ENCODE measurements at places on chromosomes 4 and X.

- DNase-seq: no peak
Observed at GRCh38 chrX:96771486-96771885, 86.8 kb downstream of the DIAPH2 start.

DNA sequence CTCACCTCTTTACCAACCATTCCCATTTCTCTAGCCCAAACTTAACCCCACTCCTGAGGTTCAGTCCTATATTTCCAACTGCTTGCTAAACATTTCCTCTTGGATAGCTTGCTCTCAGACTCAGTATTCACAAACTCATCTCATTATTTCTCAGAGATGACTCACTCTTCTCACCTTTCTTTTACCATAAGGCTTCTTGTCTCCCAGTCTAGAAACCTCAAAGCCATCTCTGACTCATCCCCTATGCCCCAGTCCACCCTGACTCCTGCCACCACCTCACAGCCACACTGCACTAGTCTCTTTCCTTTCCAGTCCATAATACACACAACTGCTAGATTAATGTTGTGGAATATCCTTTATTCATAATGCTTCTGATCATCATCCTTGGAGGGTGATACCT lies 4.8 kb downstream of the FRMPD3 start:
- DNase-seq: no peak

DNA sequence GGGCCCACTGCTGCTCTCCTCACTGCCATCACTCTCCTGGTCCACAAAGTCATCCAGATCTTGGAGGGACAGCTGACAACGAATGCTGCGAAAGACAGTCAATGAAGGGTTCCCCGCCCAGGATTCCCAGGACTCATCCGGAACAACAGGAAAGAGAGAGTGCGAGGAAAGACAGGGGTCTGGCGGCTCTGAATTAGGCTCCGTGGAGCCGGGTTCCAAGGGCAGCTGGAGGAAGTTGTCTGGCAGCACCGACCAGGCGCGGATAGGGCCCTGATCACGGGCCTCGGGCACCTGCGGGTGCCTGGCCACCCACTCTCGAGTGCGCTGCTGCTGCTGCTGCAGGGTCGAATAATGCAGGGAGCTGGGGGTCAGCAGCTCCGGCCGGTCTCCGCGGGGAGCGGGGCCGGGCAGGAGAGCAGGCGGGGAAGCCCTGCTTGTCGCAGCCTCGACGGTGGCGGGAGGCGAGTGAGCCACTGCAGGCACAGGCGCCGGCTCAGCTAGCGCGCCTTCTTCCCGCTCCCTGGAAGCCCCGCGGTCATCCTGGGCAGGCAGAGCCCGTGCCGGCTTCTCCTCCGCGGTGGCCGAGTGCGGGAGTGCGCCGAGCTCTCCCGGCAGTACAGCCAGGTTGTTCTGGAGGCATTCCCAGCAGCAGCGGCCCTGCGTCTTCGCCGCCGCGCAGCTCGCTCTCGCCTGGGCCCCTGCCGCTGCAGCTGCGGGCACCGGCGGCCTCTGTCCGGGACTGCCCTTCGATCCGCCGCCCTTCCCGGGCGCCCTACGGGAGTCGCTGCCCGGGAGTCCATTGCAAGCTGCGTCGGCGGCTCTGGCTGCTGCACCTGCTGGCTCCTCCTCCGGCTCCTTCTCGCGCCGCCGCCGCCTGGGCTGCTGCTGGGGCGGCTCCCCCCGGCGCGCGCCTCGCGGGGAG lies 1.1 kb downstream of the SOWAHB start:
- peak; percentile 26 for DNase-seq

DNA sequence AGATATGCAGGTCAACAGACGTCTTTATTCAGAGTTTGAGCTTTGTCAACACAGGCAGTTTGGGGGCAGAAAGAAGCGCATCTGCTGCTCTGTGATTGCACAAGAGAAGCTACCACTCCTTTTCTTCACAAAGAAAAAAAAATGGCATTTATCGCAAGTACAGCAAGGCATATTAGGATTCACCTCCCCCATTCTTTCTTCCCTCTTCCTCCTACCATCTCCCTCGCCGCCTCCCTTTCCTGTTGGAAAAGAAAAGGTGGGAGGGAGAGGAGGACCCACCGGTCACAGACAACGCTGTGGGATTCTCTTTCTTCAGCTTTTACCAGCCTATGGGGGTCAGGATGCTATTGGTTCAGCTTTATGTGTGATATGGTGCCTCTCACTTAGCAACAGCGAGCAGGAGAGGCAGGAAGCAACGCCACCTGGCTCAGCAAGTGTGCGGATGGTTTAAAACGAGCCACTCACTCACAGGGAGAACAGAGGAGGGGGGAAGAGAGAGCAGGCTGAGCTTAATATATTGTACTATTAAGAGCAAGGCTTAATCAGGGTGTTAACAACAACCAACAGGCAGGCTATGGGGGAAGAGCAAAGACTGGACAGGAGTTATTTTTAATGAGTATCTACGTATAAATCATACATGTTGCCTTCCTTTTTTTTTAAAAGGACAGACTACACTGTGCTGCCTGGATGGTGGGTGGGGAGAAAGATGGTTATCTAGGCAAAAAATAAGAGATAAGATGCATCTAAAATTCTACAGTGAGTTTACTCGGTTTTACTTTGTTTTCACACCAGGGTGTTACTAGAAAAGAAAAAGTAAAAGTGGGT lies 104.7 kb downstream of the MAML3 start:
- DNase-seq: no peak

DNA sequence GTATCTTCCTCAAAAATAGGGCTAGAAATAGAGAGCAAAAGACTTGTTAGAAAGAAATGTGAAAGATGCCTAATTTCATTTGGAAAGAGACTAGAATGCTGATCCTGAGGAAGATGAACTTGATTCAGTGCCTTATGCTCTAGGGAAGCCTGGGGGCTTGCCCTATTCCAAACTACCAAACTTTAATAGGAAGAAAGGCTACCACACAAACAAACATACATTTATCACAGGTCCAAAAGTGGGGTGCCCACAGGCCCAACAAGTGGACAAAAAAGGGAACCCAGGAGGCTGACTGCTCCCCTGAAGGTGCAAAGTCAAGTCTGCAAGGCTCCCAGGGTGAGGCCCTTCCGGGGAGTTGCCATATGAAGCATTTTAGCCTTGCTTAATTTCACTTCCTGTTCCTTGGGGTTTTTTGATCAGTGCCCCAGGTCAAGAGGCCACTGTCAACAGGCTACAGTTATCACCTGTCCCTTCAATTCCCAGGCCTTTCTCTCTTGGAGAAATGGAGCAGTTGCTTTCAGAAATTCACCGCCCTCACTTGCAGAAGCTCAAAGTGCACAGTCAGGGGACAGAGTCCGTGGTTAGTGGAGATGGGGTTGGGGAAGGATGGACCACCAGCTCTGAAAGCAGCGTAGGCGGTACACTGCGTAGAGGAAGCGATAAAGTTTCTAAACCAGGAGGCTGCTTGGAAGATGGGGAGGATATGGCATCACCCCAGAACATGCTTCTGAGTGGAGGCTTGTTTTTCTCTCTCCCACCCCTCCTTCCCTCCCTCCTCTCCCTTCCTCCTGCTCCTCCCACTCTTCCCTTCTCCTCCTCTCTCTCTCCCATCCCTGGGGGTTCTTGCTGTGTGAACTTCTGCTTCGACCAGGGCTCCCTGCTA lies 36.4 kb downstream of the TMEM154 start:
- DNase-seq: no peak

GRCh38 chrX:131288738-131289511 lies at the start of gene IGSF1:
TSS of gene IGSF1 (minus strand) at chrX:131289306. CDS start at chrX:131286674, 2,632 bp downstream.
- DNase-seq: no peak

DNA sequence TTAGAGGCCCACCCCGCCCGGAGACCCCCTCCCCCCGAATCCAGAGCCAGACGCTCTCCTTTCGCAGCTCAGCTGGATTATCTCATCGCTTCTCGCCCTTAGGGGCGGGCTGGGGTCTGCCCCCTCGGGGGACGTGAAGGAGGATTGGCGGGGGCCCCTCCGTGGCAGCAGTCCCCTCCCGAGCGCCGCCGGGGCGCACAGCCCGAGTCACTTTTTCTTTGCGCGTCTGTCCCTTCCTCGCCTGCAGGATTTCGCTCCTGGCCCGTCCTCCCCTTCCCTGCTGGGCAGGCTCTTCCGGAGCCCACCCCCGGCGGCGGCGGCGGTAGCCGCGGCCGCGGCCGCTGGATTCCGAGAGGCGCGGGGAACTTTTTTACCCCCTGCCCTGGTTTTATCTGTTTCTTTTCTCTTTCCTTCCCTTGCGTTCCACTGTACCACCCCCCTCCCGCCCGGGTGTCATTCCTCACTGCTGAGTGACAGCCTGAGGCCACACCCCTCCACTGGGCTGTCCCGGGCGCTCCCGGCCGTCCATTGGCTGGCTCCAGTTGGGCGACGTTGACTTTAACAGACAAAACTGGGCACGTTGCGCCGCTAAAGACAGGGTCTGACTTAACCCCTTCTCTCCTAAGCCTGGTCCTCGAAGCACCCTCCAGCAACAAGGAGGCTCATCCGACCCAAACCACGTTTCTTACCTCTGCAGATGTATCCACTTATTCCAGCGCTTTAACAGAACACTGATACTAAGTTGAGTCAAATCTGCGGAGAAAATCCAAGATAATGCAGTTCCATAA lies 492 bp upstream of the NKX3-2 start:
- DNase-seq: peak; percentile 100

DNA sequence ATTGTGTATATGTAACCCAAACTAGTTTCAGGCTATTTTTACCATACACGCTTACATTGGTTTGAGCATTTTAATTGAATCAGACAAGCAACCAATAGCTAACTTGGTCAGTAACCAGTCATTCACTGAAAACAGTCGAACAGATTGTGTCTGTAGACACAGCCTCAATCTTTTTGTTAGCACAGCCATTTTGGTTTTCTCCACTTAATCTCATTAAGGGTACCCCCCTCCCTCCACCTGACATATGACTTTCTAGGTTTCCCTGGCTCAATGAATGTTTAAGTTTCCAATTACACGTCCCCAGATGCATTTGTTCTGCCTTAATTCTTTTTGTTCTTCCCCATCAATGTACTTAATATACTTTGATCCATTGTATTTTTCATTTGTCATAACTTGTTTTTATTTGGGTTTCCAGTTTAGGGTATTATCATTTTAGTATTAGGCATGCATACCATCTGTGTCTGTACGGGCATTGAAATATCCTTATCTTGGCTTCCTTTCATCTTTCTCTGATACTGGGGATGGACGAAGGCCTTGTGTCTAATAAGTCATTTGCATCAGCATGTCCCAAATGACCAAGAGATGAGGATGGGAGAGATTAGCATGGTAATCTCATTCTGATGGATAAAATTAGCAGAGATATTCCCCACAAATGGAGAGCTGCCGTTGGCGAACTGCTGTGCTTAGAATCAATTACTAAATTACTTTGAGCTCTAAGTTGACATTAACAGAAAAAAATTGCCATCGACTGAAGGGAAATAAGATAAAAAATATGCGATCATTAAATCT lies 35.9 kb upstream of the PHOX2B start:
- DNase-seq: no peak

DNA sequence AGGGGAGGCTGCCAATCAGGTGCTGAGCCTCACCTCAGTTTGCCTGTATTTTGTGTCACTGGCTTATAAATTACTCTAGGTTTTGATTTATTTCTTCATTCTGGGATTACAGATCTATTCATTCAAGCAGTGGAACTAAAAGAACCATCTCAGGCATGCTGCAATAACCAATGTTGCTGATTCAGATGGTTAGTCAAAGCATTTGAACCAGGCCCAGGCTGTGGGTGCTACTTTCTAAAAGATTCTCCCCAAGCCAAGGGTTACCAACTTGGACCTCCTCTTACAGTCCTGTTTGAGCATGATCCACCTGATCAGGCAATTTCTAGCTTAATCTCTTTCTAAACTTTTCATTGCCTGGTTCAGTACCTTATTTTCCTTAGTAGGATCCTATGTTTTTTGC lies 67.2 kb downstream of the TMEM131L start:
- DNase-seq: no peak

DNA sequence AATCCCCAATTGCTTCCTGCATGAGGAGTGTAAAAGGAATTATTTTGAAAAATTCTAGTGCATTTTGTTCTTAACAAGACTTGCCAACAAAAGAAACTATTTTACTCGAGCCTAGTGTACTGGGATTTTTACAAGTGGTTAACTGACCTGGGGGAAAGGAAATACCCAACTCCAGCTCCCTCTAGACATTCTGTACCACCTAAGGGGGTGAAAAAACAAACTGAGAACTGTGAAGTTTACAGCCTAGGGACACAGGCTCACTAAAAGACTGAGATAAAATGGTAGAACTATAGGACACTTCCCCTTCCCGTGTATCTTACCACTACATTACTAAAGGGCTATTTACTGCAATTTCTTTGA lies 2.6 kb upstream of the ADH5 start:
- DNase-seq: no peak

DNA sequence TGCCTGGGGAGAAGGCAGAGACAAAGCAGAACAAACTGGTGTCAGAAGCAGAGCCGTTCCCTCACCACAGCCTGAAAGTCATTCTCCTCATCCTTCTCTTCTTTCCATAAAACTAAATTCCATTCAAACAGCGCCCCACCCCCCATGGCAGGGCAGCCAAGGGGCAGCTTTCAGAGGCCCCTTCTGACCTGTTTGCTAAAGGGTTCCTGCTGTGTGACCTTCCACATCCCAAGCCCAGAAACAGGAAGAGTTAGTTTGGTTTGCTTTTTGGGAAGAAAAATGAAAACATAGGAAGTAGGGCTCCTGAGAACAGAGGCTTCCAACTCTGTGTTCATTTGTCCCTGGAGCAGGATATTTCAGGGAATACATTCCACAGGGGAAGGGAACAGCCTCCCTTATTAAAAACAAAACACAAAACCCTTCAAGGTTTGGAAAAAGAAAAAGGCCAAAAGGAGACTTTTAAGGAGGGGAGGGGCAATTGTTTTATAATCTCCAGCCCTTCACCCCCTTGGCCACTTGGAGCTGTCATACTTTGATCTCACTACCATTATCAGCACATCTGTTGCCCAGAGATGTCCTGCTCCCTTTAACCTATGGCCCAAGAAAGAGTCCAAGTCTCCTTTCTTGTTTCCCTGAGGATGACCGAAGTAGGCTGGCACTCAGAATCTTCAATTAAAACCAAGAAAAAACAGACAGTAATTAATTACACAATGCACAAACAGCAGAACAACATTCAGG lies 25.3 kb downstream of the STARD8 start:
- DNase-seq: no peak

DNA sequence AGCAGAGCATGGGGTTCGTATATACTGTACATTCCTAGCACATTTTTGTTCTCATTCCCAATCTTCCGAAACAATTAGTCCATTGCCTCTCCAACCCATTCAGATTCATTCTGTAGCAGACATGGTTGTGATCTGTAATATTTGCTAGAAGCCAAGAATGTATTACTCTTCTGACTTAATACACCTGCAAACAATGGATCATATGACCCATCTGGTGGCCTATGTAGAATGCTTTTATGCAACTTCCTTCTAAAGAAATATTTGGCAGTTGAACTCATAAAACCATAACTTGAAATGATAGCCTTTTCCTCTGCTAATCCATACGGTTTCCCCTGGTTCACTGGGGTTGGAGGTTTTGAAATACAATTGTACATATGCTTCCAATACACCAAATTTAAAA lies 32.8 kb upstream of the SGMS2 start:
- DNase-seq: no peak

Data from HuH-7.5 (cell line).